ENCODE measurements at places on chromosomes 13 and 19.

DNA sequence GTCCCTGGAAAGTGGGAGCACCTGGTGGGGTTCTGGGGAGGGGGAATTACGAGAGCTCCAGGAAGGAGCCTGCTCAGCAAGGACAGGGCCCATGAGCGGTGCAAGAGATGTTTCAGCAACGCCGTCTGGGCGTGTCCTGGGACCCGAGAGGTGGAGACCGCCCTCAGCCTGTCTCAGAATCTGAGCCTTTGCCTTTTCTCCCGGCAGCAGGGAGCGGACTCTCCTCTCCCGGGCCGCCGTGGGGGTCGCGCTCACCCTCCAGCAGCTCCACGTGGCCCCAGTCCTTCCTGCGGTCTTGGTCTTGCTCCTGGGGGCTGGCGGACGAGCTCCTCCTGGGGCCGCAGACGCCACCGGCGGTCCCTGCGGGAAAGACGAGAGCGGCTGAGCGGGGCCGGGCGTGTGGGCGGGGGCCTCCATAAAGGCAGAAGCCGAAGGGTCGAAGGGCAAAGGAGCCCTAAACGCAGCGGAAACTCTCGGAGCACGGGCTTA, 714 bp downstream of the POLRMT start:
- no peak for DNase-seq

DNA sequence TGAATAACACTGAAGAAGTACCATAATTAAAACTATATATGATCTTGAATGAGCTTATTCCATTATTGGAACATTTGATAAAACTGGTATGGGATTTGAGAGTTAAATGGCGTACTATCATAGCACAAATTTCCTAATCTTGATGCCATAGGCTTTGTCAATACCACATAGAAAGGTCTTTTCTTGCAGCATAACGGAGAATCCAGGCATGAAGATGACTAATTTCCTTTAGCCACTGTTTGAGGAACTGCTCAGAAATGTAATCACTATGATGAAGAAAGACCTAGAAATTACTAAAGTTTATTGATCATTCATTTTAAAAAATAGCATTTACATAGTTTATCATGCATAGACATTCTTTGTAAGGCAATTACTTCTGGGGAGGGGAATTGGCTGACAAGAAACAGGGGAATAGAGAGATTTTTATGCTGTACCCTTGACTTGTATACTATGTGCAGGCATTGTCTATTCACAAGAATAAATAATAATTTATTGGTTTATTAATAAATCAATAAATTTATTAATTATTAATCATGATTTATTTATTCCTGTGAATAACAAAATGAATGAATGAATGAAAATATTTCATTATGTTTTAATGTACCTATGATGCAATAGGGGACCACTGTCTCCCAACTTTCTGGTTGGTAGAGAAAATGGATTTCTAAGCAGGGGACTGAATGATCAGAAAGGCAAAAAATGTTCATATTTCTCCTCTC, 2676.6 kb downstream of the PCDH9 start:
- no peak for DNase-seq

GRCh38 chr13:110576070-110576394, 14.5 kb upstream of the RAB20 start:
- no peak for DNase-seq

GRCh38 chr19:39843919-39844793, 2.0 kb downstream of the FBL start:
- DNase-seq, result peak; percentile 70

GRCh38 chr19:5154799-5155426, 185.7 kb downstream of the PTPRS start:
- DNase-seq, result no peak

DNA sequence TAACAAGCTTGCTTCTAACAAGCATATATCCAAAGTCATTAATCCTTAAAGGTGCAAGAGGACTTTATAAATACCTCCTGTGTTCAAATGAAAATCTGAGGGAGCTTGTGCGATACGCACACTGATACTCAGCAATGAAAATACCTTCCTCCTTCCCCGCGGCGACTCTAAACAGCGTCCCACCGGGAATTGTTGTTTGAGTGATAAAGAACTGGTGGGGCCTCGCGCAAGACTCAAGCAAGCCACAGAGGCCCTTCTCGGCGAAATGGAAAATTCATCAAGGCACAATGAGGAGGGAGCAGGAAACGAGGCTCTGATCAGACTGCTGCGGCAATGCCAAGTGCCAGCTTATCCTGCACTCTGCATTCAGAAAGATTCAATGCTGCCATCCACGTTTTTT, 126.7 kb downstream of the ABCC4 start:
- no peak for DNase-seq

DNA sequence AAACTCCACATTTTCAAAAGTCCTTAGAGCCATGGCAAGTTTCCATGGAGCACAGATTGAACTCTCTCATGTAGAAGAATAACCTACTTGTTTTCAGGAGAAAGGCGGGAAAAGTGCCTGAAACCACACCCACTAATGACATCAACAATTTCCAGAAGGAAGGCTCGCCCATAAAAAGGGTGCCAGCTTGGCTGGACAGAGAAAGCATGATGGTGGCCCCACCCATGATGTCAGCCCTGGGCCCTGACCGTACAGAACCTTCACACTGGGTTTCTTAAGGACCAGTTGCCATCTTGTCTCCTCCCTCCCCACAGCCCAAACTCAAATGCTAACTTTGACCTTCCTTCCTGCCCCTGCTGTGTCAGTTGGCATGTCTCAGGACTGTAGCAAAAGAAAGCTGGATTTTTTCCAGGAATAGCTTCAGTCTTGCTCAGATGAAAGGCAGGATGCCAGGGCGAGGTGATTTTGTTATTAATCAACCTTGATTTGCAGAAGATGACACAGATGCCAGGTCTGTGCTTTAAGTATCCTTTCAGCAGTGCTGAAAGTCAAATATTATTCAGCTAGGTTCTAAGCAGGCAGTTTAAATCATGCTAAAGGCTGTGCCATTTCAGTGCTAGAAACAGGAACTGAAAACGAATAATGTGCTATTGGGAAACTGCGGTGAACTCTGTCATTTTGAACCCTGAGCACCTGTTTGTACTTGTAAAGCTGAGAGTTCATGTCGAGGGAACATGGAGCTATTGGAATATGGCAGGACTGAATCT, 89.5 kb upstream of the RFC3 start:
- DNase-seq, result no peak

- DNase-seq, result no peak
These were observed 42.3 kb downstream of the LRCH1 start for GRCh38 chr13:46595136-46595884.

DNA sequence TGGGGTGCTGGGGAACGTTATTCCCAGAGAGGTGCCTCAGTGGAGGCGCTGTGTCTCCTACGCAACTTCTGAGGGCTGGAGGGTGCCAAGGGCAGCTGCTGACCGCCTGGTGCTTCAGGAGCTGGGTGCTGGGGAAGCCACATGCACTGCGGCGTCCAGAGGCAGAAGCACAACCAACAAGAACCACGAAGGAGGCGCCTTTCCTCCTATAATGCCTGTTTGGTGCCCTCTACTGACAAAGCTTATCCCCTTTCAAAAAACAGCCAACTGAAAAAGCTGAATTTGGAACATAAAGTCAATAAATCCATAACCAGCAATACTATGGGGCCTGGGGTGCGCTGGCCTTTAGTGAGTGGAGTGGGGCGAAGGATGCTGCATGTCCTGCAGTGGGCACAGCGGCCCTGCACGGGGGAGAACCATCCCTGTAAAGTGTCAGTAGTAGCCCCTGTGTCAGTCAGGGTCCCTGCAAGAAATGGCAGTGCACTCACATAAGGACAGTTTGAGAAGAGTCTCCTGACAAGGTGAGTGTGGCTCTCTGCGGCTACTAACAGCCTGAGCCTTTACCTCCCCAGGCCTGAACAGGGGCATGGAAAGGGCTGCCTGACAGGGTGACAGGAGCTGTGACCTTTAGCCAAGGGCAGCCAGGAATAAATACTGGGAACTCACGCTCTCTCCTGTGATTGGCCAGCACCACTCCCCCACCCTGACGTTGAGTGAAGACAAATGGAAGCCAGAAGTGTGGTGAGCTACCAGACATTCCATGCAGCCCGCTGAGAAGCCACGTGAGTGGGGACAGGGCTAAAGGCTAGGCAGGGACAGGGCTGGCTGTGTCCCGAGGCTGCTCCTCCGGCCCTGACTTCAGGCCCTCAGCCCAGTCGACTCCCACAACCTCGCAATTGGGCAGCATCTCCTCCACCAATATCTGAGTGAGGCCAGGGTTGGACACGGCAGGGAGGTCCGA, 4.5 kb upstream of the B3GNT8 start:
- peak; percentile 21 for DNase-seq

DNA sequence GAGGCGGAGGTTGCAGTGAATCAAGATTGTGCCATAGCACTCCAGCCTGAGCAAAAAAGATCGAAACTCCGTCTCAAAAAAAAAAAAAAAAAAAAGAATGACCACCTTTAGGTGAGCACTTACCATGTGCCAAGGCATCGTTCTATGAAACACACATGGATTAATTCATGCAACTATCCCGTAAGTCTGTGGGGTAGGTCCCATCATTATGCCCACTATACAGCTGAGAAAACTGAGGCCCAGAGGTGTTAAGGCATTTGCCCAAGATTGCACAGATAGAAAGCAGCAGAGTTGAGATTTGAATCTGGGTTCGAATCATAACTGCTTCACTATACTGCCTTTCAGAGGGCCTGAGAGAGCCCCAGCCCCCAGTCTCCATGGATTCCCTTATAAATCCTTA, 2.3 kb downstream of the GMFG start:
- no peak for DNase-seq

DNA sequence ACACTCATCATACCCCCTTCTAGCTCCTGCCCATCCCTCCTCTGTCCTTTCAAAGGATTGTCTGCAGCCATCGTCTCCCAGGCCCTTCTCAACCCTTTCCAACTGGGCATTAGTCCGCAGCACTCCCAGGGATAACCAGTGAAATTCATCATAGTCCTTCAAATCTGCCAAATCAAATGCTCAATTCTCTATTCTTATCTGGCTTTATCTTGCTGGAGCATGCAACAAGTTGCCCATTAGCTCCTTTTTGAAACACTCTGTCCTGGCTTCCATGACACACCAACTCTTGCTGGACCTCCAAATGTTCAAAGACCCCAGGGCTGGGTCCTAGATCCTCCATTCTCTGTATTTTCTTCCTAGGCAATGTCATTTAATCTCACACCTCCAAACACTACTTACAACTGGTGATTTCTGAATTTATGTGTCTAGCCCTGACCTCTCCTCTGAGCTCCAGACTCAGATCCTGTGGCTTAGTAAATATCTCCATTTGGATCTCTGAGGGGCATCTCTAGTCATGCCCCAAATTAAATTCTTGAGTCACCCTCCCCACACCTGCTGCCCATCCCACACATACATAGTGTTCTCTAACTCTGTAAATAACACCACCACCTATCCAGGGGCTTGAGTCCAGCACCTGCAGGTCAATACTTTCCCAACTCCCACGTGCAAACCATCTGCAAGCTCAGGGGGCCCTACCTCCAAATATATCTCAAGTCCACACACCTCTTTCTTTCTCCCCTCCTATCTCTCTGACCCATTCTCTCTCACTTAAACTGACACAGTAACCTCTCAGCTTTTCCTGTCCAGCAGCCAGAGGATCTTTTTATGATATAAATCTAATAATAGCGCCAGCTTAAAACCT, 9.1 kb upstream of the ANKRD10 start:
- no peak for DNase-seq

DNA sequence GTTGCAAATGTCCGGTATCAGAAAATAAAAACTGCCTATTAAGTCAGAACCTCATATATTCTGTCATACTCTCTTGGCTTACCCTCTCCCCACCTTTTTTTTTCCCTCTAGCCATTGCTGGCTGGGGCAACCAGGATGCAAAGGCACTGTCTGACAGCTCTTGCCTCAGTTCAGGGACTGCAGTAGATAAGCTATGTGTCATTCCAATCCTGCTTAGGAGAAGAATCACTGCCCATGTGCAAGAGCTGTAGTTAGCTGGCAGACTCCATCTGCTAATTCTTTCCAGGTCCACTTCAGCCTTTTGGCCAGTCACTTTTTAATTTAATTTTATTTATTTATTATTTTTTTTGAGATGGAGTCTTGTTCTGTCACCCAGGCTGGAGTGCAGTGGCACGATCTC, 895.6 kb upstream of the SLC10A2 start:
- no peak for DNase-seq

DNA sequence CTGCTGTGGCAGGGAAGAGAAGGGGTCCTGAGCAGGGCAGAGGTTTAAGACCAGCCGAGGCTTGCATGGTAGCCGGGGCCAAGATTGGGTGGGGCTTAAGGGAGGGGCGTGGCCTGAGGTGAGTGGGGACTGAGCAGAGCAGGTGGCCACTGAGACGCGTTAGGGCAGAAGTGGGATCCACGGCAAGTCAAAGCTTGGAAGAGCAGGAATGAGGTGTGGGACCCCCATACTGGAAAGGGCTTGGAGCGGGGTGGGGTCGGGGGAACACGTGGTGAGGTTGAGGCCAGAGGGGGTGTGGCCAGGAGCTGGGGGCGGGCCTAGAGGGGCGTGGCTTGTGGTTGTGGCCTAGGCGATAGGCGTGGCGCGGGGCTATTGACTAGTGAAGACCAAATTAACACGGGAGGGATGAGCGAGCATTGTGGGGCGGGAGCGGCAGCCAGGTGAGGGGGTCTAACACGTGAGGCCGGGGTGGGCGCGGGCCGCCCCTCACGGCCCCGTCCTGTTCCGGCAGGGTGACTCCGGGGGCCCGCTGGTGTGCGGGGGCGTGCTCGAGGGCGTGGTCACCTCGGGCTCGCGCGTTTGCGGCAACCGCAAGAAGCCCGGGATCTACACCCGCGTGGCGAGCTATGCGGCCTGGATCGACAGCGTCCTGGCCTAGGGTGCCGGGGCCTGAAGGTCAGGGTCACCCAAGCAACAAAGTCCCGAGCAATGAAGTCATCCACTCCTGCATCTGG, 3.3 kb downstream of the CFD start:
- peak; percentile 64 for DNase-seq

- DNase-seq, result no peak
These were observed 328.6 kb downstream of the SLITRK5 start for GRCh38 chr13:87999788-88000187.

DNA sequence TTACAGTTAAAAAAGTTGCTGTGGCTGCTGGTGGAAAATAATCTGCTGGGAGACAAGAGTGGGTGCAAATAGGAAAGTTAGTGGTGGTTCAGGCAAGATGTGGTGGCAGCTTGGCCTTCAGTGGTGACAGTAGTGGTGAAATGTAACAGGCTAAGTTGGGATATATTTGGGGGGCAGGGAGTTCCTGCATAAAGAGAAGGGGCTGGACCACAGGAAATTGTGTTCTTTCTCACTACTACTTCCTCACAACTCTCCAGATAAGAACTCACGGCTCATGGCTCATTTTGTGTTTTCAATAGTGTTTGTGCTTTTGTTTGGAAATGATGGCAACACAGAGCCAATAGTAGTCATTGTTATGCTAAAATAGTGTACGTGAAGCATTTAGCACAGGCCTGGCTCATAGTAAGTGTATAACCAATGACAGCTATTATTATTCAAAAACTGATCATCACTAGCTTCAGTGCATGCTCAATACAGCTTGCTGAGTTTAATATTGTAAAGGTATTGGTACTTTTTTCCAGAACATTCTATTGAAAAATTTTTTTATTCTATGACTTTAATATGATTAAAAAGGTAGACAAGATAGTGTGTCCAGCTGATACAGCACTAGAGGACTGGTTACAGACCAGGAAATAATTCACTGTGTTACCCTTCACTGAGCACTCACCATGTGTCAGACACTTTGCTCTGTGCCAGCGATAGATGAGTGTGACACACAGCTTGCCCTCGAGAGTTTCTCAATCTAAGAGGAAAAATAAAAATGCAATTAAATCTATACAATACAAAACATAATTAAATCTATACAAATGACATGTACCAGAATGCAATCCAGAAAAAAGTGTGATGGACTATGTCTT, 209.8 kb downstream of the POU4F1 start:
- DNase-seq, result no peak

- no peak for DNase-seq
These were observed 2193.1 kb downstream of the PCDH9 start for GRCh38 chr13:65036999-65037398.

GRCh38 chr19:51546650-51547396, 15.4 kb upstream of the SIGLEC6 start:
- no peak for DNase-seq

Measured in CD4-positive, alpha-beta T cell treated with Interleukin-15 for 4 hours (primary cell).